ENCODE measurements at places on chromosomes 12 and 14.

DNA sequence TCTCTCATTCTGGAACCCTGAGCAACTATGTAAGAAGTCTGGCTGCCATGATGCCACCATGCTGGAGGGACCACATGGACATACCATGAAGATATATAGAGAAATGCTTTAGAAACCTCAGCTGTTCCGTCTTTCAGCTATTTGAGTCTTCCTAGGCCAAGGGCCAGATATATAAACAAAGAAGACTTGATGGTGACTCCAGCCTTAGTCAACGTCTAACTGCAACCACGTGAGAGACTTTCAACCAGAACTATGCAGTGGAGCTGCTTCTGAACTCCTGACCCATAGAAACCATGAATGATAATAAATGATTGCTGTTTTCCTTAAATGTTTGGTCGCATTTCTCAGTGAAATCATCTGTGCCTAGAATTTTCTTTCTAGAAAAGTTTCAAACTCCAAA, 20.0 kb upstream of the KITLG start:
- DNase-seq: no peak

DNA sequence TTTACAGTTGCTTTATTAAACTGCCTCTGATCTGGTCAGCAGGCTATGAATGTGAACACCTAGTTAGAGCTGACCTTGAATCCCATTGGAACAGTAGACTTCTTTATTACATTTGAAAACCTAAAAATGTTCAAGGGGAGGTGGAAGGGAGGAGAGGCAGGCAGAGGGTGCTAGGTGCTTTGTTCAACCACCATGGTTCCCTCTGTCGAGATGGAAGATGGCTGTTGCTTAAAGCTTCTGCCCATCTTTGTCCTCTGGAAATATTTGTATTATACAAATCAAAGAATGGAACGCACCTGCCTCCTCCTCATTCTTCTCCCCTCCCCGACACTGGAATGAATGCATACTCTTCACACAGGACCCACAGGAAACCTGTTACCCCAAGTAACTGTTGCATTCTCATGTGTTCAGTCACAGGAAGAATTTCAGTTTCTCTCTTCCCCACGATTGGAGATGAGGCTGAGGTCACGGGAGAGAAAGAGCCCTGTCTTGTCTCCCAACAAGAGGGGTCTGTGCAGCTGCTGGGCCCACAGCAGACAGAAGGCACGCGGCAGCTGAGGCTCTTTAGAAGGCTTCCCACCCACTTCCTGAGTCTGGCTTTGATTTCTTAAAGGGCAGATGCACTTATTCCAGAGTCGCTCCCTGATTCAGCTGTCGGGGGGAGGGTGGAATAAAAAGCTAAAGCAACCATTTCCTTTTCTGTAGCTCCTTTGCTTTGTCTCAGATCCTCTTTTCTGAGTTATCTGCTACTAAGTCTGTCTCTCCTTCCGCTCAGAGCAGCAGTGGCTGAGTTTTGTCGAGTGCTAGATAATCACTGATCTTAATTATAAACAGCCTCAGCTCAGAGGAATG, 217.9 kb upstream of the BTG1 start:
- DNase-seq: peak; percentile 64

DNA sequence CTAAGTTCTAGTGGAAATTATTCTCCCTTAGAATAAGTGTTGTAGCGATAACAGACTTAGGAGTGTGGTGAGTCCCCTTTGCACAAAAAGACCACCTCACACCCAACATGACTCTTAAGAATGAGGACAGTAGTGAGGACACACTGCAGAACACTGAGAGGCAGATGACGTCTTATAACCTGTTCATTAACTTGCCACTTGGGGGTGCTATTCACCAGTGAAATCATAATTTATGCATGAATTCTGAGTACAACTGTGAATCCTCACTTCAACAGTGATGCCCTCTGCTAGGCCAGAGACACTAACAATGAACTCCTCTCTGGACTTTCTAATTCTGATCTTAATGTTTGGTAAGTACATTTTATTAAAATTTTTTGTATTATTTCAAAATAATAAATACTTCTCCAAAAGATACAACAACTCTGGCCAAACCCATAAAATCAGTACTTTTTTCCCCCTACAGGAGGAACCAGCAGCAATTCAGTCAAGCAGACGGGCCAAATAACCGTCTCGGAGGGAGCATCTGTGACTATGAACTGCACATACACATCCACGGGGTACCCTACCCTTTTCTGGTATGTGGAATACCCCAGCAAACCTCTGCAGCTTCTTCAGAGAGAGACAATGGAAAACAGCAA, 274.7 kb downstream of the DAD1 start:
- peak; percentile 67 for DNase-seq

DNA sequence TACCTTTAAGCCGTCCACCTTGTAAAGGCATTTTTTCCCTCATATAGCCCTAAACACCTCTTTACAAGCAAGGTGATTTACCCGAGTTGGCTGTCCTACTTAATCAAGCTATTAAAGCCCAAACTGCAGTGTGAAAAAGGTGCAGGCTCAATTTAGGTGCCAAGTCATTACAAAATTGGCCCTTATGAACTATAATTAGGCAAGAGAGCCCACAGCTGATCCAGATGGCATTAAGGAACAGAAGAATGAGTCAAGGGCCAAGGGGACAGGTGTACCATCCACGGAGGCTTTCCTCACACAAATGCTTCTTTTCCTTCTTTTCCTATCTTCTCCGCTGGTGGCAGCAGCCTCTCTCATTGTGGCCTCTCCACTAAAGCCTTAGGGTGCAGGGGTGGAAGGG, 90.5 kb downstream of the TTC8 start:
- no peak for DNase-seq

All from putamen (tissue), 1 donor.